ENCODE measurements at places on chromosomes 7 and 10.

DNA sequence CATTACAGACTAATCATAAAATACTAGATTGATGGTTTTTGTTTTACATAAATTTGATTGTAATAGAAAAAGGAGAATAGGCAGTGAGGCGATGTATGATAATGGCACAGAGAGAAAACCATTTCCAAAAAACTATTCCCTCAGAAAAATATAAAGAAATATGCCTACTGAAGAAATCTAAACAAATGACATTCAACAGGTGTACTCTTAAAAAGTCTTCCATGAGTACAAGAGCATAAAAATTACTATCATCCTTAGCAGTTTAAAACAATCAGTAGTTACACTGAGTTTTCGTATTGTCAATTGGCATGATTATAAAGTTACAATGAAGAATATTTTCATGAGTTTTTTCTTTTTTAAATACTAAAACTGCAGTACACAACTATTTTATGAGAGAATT is 75.0 kb downstream of the ARHGAP12 start:
- DNase-seq = no peak

GRCh38 chr7:43694399-43694748 is 34.9 kb downstream of the COA1 start:
- no peak for DNase-seq

DNA sequence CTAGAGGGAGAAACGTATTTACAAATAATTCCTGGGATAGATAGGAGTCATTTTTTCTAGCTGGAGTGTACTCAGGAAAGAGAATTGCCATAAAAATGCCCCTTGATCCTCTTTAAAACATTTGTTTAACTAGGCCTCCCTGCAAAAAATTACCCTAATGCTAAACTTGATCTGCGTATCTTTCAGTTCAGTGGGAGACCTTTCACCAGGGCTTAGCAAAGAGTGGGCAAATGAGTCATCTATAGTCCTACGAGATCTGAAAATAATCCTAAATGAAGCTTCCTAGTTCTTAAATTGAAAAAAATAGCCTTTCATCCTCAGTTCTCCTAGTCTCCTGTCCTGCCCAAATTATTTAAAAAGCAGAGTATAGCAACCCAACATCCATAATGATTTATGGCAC is 198.6 kb upstream of the FRMD4A start:
- no peak for DNase-seq

- DNase-seq = no peak
These were observed 60.9 kb downstream of the SPOCK2 start for GRCh38 chr10:72027498-72027897.

- no peak for DNase-seq
These were observed 178.8 kb downstream of the ADAM12 start for GRCh38 chr10:126209451-126209850.

DNA sequence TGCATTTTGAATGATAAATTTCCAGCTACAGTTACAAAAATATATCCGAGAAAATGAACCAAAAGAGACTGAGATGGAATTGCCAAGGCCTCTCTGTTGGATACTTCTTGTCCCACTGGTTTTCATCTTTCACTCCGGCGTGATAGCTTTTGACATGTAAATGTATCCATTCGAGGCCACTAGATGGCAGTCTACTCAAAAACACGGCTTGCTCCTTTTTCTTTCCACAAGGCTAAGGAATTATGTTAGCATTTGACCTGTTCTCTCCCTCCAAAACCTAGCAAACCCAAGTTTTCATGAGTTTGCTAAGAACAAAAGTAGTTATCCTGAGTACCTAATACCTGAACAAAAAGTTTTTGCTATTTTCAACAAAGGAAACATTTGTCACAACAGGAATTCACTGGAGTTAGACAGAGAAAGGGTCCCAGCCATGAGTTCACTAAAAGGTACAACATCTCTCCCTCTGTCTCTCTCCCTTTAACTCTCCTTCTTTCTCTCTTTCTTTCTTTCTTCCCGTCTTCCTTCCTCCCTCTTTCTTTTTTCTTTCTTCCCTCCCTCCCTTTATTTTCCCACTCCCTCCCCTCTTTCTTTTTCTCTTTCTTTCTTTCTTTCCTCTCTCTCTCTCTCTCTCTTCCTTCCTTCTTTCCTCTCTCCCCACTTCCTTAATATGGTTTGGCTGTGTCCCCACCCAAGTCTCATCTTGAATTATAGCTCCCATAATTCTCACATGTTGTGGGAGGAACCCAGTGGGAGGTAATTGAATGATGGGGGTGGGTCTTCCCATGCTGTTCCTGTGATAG is 207.9 kb upstream of the MYO3A start:
- peak; percentile 21 for DNase-seq

DNA sequence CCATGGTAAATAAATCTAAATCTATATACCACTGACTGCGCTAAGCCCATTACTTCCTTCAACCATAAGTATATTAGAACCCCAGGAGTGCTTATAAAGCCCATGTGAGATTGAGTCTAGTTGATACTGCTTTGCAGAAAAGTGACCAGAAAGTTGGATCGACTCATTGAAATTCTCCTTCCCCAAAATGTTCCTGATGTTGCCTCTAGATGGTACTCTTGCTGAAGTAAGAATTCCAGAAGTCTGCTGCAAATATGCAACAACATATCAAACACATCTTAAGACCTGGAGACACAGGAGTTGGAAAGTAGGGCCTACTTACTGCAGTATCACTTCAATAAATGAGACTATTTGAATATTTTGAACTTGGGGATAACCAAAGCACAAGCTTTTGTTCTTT is 550.8 kb downstream of the IPMK start:
- DNase-seq = no peak

DNA sequence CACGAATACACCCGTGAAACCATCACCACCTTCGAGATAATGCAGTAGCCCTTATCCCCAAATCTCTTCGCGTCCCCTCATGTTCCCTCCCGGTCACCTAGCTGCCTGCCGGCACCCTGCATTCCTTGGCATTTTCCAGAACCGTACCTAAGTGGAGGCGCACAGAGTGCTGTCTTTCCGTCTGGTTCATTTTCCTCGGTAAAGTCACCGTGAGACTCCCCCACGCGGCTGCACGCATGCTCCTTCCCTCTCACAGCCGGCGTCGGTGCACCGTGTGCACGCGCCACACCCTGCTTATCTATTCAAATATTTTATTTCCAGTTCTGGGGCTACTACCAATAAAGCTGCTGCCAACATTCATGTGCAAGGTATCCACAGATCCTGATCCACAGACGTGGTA is 65.5 kb upstream of the NKX6-2 start:
- DNase-seq = no peak

- no peak for DNase-seq
These were observed 54.7 kb upstream of the BICC1 start for GRCh38 chr10:58457761-58458616.

DNA sequence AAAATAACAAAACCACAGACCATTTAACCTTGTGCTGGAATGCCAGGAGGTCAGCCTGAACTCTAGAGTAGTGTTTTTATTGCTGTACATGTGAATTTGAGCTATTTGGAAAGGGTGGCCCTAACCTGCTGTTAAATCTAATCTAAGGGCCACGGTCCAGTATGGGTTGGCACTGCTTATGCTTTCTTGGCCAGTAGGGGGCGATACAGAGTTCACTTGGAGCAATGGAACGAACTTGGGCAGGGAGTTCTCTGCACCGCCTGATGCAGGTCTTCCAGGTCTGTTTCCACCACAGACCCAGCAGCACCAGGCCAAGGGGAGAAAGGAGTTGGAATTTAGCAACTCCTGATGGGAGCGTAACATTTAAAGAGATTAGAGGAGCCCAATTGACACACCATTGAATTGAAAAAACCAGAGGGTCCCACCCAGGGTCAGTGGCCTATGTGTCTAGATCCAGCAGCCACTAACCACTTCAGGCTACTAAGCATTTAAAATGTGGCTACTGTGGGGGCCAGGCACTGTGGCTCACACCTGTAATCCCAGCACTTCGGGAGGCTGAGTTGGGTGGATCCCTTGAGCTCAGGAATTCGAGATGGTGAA is 75.7 kb upstream of the EFCAB10 start:
- peak; percentile 83 for DNase-seq

- no peak for DNase-seq
These were observed 69.8 kb upstream of the PLXNA4 start for GRCh38 chr7:132646052-132646451.

DNA sequence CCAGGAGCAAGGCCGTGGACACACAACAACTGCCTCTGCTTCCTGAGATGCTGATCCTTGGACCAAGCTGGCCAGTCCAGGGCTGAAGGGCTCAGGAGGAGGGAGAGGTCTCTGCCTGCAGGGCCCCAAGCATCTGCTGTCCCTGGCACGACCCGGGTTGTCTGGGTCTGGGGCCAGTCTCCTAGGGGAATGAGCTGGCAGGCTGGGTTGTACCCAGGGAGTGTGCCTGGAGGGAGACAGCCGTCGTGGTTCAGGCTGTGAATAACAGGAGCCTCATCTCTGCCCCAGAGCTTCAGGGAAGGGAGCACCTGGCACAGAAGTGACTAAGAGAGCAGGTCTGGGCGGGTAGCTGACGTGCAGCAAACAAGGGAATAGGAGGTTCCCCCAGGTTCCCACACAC is 17.9 kb upstream of the SERPINE1 start:
- no peak for DNase-seq

GRCh38 chr10:120598386-120598785 is 141.4 kb downstream of the PLPP4 start:
- no peak for DNase-seq

DNA sequence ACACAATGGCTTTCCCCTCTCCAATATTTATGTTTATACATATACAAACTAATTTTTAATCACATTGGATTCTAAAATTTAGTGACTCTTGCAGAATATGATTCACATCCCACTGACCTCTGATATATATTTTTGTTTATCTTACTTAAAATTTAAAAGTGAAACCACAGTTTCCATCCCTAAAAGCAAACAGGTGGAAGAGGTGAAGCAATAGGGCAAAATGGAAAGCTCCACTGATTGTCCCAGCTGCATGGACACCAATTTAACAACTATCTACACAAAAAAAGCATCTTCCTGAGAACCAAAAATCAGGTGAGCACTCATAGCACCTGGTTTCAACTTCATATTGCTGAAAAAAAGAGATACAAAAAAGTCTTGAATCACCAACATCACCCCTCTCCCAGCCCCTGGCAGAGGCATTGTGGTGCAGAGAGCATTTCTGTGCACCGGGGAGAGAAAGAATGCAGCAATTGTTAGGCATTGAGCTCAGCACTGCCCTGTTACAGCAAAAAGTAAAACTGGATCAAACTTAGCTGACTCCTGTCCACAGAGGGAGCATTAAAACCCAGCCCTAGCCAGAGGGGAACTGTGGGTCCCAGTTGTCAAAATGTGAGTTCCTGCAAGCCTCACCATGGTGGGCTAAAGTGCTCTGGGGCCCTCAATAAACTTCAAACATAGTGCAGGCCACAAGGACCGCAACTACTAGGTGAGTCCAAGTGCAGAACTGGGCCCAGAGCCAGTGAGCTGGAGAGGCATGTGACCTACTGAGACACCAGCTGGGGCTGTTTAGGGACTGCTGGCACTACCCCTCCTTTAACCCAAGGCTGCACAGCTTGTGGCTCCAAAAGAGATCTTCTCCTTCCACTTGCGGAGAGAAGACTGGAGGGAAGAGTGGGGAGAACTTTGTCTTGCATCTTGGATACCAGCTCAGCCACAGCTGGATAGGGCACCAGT is 92.1 kb downstream of the SIRT1 start:
- no peak for DNase-seq

- no peak for DNase-seq
These were observed 61.5 kb downstream of the PIK3AP1 start for GRCh38 chr10:96658844-96659243.

GRCh38 chr10:79627075-79627474 is 16.3 kb downstream of the SFTPA1 start:
- DNase-seq = no peak

GRCh38 chr10:24010436-24010970 is 198.4 kb upstream of the KIAA1217 start:
- no peak for DNase-seq

- no peak for DNase-seq
These were observed 109.7 kb downstream of the GNAI1 start for GRCh38 chr7:80244206-80244916.

DNA sequence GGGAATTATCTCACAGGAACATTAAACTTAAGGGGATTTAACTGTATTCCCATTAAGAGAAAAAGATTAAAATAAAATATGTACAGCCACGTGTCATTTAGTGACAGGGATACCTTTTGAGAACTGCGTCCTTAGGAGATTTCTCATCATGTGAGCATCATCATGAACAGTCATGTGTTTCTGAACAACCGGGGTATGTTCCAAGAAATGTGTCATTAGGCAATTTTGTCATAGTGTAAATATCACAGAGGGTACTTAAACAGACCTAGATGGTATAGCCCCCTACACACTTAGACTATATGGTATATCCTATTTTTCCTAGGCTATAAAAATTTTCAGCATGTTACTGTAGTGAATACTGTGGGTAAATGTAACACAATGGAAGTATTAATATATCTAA is 840.3 kb downstream of the CNTNAP2 start:
- DNase-seq = no peak

DNA sequence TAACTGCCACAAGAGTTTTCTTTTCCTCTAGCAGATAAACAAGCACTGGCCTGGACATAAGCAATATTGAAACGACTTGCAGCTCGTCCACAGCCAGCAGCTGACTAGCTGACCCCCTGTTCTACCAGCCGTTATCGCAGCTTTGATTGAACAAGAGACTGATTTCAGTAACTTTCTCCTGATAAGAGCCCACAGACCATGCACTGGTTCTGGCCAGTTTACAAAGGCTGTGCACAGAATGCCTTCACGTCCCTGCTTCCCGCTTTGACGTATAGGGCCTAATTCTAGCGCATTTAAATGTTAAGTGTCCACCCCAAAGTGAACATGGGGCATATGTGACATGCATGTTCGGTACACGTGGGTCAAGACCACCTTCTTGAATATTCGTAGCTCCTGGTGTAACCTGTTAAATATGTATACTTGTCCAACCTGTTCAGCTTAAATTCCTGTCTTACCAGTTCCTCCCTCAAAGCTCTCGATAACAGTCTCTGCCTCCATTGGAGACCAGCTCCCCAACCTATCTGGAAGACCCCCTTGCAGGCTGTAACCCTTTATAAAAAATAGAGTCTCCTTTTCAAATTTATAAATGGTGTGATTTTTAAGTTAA is 69.2 kb downstream of the LYZL1 start:
- no peak for DNase-seq

GRCh38 chr10:131532745-131533341 is 221.3 kb upstream of the TCERG1L start:
- no peak for DNase-seq

DNA sequence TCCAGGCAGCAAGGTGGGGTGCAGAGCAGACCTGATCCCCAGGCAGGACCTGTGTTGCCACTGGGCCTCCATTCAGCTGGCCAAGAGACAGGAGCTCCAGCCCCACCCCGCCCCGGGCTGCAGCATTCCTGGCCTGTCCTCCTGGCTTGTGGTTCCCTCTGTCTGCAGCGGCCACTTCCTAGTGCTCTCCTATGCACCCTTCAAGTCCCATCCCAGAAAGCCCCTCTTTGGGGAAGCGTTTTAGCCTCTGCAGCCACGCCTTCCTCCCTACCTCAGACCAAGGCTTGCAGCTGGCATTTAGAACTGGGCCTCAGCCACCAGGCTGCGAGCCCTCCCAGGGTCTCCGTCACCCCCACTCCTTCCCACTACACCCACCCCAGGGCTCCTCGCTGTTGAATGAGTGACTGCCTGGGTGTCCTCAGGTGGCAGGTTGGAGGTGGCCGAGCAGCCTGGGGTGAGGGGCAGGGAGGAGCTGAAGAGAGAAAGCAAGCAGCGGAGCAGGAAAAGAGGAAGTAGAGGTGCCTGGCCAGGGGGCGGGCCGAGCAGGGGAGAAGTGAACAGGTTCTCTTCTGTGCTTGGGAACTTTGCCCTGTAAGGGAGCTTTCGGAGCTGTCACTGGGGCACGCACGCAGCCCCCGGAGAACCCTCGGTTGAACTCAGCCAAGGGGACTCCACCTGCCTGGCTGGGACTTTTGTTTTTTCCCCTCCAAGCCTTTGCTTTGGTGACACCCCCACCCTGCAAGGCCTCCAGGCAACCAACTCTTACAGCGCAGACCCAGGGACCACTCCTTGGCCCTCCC is 109.1 kb upstream of the TNRC18 start:
- peak; percentile 74 for DNase-seq

Data from activated CD4-positive, alpha-beta T cell treated with anti-CD3 and anti-CD28 coated beads for 48 hours (primary cell).